ENCODE measurements at places on chromosomes 5 and 9. TPM values are rescaled to one million over a fixed set of nuclear protein-coding genes. Genes with fewer than 3 reads are reported as not detected.

- no peak for DNase-seq
Measured at GRCh38 chr5:32752411-32752810, 41.3 kb downstream of the NPR3 start.

DNA sequence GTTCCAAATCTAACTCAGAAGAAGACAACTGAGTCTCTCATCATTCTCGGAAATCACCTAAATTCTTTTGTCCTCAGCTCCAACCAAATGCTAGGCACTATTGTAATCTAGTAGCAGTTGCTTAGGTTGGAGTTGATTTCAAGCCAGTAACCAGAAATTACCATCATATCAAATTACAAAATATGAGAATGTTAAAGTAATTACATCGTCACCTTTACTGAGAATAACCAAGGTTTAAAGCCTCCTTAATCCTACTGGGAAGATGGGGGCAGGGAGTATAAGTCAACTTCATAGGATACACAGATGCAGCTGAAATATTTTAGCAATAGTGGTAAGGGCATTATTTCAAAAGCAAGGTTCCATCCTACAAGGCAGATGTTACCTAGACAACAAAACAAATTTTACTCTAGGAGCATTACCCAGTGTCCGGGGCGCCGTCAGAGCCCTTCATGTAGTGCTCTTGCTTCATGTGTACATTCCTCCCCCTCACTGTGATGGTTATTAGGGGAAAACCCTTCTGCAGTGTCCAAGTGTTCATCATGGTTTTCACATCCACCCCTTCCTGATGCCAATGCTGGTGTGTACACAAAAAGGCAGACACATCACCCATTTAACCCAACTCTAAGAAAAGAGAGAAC lies 19.5 kb downstream of the ERAP1 start:
- DNase-seq = no peak

GRCh38 chr5:149886692-149887470 lies 57.7 kb downstream of the PDE6A start:
- DNase-seq = no peak

The SOHLH1 gene
- total RNA-seq = not detected

GRCh38 chr5:37165761-37166160 lies 83.4 kb downstream of the CPLANE1 start:
- DNase-seq = no peak

GRCh38 chr5:38469707-38470267 lies 86.7 kb downstream of the LIFR start:
- no peak for DNase-seq

The ADRA1B gene
- total RNA-seq = not detected

DNA sequence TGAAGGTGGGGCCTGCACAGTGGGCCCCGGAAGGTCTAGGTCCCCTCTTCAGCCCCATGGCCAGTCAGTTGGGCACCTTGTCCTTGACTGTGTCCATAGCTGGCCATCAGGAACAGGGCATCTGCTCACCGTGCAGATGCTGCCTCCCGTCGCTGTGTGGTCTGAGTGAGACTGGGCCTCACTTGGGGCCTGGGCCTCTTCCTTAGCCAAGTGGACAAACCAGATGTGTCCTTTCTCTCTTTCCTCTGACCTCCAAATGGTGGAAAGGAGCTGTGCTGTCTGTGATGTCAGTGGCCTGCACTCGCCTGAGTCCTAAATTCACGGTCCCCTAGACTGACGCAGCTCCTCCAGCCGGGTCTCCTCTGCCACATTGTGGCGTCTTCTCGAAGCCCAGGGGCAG lies 114.5 kb downstream of the COL5A1 start:
- DNase-seq = no peak

DNA sequence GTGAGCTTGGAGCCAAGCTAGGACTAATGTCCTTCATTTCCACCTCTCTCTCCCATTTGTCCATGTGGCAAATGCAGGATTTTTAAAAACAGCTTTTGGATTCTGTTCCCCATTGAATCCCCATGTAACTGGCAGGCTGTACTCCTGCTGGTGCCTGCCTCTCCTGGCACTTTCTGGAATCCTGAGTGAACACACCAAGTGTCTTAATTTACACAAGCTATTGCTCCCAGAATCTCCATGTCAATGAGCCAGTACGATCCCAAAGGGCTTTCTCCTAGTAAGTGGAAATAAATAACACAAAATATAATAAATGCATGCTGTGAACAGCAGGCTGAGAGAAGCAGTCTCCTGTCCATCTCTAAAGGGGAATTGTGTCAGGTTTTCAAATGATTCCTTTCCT lies 88.4 kb upstream of the WWC1 start:
- DNase-seq = no peak

Measured in activated CD8-positive, alpha-beta T cell treated with anti-CD3 and anti-CD28 coated beads, Interleukin-2, amount 10 ng/mL, durations not matched to agents 7 days and 5 days (primary cell).